ENCODE measurements at places on chromosomes 4 and X.

- no peak for DNase-seq
Observed at GRCh38 chr4:172155838-172156345, 342.7 kb downstream of the GALNTL6 start.

DNA sequence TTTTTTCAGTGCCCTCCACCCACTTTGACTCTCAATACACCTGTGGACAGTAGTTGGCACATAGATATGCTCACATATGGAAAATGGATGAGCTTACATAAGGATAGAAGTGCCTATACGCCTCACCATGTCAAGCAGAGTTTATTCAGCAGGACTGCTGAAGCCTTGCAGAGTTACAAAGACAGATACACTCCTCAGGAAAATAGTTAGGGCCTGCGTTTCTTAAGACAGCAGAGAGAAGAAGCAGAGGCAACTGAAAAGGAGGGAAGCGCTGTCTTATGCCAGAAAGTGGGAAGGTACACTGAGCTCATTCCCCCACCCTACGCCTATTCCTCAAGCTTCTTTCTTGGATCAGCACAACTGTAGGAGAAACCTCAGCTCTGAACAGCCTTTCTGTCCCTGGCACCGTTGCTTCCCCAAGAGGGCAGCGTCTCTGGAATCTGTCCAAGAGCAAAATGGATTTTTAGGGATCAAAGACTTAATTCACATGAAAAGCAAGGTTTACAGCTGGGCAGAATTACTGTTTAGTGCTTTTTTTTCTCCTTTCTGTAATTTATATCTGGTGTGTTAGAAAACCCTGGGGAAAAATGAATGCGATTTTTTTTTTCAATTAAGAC lies 37.3 kb upstream of the MBTPS2 start:
- no peak for DNase-seq

DNA sequence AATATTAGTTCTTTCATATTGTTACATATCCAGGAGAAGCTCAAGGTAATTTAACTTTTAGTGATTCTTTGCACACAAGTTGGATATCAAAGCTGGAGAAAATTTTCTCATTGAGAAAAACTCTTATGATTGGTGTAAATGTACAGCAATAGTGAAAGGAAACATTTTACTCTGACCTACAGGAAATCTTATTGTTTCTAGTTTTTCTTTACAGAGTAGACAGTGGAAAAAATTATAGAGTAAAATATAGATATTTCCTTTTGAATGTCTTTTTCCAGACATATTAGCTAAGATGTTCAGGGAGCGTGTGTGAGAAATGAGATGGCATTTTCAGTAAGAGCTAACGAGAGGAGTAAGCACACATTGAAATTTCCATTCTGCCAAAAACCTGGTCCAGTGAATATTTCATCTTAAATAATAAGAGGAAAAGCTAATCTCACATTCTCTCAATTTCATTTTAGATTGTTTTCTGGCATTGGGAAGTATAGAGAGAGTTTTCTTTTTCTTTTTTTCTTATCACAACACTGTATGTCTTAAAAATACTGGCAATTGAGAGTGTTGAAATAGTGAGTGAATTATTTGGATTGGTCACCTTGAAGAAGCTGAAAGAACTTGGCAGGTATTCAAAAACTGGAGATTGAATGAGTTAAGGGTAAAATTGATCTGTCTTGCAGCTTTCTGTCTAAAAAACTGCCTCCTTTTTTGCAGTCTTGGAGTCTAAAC lies 15.6 kb upstream of the ATP8A1 start:
- DNase-seq, result no peak

DNA sequence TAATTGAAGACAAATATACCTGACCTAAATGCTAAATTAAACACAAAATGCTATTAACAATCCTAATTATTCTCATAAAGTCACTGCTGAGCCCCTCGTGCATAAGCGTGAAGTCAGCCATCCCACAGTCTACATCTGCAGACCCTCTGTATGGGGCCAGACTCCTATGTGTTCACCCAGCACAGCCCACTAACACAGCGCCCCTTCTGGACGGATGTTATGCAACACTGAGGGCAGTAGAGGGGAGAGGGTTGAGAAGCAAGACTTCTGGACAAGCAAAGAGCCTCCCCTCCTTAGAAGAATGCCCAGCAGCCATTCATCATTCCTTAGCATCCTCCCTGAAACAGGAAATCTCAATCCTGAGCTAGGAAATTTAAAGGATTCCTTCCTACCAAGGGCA lies 7.9 kb downstream of the TRPC3 start:
- DNase-seq, result peak; percentile 11

- DNase-seq, result peak; percentile 12
Observed at GRCh38 chrX:46710425-46710824, 48.5 kb downstream of the SLC9A7 start.

GRCh38 chr4:124025428-124025827 lies 628.8 kb downstream of the SPRY1 start:
- DNase-seq, result no peak

GRCh38 chrX:53227224-53227765 lies 2.3 kb upstream of the KDM5C start:
- no peak for DNase-seq

GRCh38 chrX:51024106-51024696 lies 113.7 kb downstream of the BMP15 start:
- no peak for DNase-seq

- DNase-seq, result no peak
Observed at GRCh38 chrX:131227608-131228007, 61.5 kb downstream of the IGSF1 start.

DNA sequence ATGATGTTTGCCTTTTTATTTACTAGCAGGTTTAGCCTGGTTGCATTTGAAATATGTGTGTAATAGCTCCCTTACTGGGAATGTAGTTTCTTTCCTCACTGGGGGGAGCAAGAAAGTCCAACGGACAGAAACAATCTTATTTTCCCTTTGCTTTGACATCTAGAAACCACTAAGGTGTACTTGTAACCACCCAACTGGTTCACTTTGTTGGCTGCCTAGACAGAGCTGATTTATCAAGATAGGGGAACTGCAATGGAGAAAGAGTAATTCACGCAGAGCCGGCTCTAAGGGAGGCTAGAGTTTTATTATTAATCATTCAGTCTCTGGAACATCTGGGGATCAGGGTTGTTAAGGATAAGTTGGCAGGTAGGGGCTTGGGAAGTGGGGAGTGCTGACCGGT lies 30.3 kb downstream of the XG start:
- no peak for DNase-seq

DNA sequence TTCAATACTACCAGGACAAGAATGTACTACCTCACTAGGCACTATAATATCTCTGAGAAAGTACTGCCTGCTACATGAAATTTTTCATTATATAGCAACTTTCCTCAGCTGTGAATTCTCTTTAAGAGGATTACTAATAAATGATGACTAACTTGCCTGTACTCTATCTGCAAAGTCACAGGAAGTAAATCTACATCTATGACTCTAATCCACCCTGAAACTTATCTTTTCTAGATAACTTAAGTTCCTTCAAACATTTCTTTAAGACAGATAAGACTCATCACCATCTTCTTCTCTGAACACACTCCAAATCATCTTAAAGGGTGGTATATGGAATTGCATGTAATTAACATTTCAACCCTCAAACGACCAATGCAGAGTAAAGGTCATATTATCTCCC lies 28.8 kb downstream of the RPS6KA3 start:
- DNase-seq, result no peak

- no peak for DNase-seq
Observed at GRCh38 chrX:110389570-110389969, 30.9 kb downstream of the RTL9 start.

DNA sequence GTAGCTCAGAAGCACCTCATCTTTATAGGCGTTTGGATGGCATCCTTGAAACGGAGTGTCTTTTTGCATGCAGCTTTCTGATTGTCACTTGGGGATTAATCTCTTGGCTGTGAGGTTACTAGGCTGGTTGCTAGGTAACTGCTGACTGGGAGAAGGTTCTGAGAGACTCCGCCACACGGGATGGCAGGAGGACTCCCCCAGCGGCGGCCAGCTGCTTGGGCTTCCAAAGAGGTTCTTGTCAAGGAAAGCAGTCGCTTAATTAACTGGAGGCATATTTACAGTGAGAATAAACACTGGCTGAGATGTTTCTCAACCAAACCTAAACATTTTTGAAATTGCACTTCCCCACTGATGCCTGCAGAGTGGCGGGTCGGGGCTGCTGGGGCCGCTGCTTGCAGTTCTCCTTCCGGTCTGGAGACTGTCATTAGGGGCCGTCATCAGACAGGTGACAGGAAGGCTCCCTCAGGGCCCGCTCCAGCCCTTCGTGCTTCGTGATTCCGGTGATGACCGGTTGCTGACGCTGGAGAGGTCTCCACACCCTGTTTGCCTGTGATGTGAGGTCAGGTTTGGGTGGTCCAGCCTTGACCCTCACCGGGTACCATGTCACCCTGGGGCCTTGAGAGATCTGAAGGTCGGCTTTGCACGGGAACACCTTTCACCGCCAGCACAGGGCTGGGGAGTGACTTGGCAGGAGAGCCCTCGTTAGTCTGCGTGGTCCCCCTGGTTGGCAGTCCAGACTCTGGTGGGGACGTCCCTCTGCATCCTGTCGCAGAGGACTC lies 9.1 kb downstream of the NSG1 start:
- peak; percentile 96 for DNase-seq
